ENCODE measurements at places on chromosomes 2 and 18.

DNA sequence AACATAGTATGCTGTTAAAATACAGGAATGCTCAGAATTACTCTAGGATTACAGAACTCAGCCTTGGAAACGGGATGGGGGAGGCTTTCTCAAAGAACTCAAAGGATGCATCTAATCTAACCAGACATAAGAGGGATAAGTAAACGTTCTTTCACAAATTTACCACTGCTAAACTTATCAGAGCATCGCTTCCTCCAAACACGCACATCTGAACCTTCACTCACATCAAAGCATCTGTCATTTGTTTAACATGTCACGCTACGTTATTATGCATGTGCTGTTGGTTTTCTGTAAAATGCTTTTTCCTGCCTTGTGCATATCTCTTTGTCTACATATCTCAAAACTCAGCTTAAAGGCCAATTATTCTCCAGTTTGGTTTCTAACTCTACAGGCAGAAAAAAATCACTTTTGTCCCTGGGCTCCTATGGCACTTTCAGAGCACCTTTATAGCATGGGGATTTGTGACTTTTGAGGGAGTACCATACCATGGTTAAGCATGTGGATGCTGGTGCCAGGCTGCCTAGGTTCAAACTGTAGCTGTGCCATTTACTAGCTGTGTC is 106.7 kb upstream of the FSHR start:
- no peak for DNase-seq

GRCh38 chr2:179692610-179693009 is 168.8 kb downstream of the ZNF385B start:
- no peak for DNase-seq

GRCh38 chr2:174342686-174343342 is 8.1 kb downstream of the SP9 start:
- no peak for DNase-seq

DNA sequence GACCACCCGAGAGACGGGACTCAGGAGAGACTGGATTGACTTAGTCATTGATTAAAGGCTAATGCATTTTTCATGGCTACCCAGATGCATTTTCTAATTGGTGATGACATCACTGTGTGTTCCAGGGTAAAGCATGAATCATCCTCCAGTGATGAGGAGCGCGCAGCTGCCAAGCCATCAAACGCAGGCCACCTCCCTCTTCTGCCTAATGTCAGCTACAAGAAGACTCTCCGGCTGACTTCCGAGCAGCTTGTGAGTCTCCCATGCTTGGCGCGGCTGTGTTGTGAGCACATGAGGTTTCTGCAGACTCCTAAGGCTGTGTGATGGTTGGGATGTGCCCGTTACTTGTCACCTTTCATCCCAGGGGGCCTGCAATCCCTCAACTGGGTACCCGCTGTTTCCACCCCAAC is 56.4 kb downstream of the LPIN1 start:
- no peak for DNase-seq

- DNase-seq, result no peak
Measured at GRCh38 chr2:39570614-39571013, 95.1 kb upstream of the TMEM178A start.

DNA sequence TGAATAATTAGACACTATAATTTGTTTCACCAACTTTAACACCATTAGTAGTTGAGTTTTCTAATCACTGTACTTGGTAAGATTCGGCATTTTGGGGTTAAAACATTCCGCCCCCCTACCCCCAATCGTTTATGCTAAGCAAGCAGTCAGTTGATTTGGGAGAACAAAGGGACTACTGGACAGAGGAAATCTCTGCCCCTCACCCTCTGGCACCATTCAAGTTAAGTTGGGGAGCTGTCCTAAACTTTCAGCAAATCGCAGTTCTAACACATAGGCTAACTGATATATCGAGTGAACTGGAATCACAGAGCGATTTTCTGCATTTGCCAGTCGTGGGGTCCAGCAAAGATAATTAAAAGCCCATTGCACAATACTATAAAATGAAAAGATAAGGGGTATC is 5.6 kb downstream of the KLF7 start:
- no peak for DNase-seq

GRCh38 chr2:146417942-146418341 is 1426.9 kb upstream of the ACVR2A start:
- DNase-seq, result no peak

GRCh38 chr2:151761193-151761592 is 26.9 kb upstream of the NEB start:
- DNase-seq, result no peak

DNA sequence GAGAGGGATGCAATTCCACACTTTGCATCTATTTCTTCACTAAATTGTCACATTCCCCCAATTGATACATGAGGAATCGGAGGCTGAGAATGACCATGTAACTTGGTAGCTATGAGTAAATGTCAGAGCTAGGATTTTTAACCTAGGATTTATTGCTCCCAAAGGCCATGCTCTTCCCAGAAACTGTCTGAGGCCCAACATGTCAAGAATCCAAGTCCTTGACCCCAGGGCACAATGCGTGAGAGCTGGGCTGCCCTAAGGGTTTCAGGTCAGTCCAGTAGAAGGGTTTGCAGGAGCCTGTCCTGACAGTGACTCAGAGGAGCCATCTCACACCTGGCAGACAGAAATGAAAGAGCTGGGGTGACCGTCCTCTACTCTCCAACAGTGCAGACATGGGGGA is 30.3 kb downstream of the LRRC30 start:
- DNase-seq, result no peak
